AG09319 (cell line): ENCODE measurements at places on chromosomes 4 and X.

DNA sequence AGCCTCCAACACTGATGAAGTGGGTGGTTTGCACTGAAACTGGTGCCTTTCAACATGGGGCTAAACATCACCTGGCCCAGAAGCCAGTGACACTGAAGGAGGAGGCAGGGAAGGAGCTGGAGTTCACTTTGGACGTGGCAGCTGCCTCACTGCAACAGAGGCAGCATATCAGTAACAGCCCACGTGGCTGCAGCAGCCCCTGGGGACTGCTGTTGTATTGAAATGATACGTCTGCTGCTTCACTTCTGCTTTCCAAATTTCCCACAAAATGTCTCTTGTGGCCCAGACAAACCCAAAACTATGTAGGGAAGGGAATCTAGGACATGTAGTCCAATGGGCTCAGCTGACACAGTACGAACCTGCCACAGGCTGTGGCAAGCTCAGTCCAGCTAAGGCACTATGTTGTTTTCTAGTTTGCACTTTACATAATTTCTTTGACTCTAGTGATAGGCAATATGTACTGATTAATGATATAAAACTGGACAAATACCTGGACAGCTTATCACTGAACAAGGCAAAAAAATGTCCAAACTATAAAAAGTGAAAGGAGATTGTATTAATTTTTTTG lies 84.7 kb upstream of the RAPGEF2 start:
- DNase-seq, result no peak

GRCh38 chr4:99790796-99791617 lies 25.6 kb upstream of the DAPP1 start:
- DNase-seq, result no peak

GRCh38 chrX:115966920-115967319 lies 203.6 kb upstream of the AGTR2 start:
- no peak for DNase-seq

DNA sequence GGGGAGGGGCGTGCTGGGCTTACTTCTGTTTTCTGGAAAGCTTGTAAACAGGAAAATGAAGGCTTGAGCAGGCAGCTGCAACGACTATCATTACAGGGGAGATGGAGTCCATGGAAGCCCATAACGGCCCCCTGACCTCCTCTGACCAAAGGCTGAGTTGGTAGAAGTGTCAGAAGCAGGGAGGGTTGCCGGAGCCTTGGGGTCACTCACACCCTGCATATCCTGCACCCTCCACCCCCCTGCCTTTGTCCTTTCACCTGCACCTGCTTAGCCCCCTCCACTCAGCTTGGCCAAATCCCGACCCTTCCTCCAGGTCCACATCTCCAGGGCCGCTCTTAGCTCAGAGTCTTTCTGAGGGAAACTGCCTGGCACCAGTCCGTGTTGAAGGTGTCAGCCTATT lies 12.5 kb upstream of the MSX1 start:
- DNase-seq, result no peak

DNA sequence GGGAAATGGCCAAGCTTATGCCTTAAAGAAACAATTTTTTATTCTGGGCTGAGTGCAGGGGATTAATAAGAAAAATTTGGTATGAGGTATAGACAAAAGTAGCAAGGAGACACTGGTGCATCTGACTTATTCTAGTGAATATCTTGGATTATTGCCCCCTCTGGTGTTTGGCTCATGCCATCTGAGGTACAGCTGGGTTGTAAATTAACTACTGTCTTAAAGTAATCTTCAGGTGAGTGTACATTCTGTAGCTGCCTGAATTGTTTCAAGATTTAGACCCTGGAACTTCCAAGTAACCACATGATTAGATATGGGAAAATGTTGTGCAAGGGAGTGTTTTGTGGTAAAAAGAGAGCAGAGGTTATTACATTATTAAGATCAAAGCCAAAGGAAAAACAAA lies 988.7 kb downstream of the FAM133A start:
- DNase-seq, result no peak
